Stimulated activated CD4-positive, alpha-beta T cell treated with anti-CD3 and anti-CD28 coated beads, TNF-alpha, amount 100 ng/mL, for 4 hours (primary cell): ENCODE measurements at places on chromosomes 12 and 14.

GRCh38 chr12:70449753-70450341, 83.8 kb downstream of the KCNMB4 start:
- DNase-seq, result no peak

DNA sequence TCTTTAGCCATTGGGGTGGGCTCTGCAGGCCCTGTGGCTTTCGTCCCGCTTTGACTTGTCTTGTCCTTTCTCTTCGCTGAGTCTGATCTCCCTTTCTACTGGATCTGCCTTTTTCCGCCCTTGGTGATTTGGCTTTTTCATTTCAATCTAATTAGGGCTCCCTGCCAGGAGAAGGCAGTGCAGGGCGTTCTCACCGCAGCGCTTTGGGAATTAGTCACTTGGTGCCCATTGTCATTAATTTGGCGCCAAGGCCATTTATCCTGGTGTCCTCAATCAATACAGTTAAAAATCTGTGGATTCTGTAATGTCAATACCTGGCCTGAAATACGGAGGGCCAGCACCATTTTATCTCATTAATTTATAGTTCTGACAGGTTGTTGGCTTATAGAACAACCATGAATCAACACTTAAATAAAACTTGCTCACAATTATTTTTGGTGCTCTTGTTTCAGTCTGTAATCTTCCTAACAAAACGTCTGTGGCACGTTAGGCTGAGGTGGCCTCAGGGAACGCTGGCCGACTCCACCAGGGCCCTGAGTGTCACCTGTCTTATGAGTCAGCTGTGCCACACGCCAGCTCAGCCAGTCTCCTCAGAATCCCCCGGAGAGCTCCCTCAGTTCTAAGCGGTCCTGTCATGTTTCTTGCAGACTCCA, 115.7 kb downstream of the BEGAIN start:
- DNase-seq, result no peak

- no peak for DNase-seq
Measured at GRCh38 chr14:105150026-105150367, 18.6 kb downstream of the JAG2 start.

DNA sequence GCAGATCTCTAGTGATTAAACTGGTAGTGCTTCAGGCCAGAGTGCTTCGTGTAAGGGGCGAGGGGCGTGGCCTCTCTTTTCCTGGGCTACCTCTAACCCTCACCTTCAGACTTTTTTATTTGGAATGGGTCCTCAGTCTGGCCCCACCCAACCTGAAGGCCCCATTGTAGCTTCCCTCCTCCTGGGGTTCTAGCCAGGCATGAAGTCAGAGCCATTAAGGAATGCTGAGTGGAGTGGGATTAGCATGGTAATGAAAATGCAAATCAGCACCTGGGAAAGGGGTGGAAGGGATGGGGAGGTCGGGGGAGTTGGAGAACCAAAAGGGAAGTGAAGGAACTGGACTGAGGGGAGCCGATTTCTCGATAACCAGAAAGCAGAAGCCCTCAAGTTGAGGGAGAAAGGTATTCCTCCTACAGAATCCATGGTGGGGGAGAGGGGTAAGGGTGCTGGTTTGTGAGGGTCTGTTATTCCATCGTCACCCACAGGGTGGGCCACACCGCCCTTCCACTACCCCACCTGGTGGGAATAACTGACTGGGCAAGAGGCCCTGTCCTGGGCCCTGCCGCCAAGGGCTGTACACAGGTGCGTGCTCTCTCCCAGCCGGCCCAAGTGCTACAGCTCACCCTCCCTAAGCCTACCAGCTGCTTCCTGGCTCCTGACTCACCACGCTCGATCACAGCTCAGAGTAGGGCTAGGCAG, 14.1 kb downstream of the ZFHX2 start:
- no peak for DNase-seq

- no peak for DNase-seq
Measured at GRCh38 chr14:38342803-38343202, 86.9 kb upstream of the CLEC14A start.

DNA sequence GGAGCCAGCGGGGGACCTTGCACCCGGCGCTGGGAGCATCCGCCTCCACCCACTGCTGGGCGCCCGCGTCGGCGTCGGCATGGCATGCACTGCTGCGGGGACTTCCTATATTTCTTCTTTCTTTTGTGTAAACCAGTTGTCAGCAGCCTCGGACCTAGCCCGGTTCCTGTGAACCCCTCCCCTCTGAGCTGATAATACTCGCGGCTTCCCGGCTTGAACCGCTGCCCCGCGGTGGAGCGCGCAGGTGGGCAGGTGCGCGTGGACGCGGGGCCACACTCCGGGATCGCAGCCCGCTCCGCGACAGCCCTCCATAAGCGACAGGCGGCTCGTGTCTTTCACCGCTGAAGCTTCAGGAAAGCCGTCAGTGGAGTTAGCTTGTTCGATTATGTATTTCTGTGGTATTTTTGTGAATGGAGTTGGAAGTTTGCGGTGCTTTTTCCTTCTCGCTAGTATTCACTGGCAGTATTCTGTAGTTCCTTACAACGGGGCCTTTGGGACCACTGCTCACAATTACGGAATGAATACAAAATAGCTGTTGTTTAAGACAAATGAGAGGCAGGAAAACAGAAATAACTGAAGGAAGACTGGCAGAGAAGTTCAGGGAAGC, 870 bp downstream of the BMAL2 start:
- no peak for DNase-seq
